Left cardiac atrium (tissue), 4 donors: ENCODE measurements at places on chromosomes 2 and 18.

- no peak for DNase-seq
Measured at GRCh38 chr18:6943143-6943542, 174.5 kb downstream of the LAMA1 start.

GRCh38 chr2:200425026-200425821, 84.6 kb downstream of the KCTD18 start:
- no peak for DNase-seq

- DNase-seq, result no peak
Measured at GRCh38 chr18:38244480-38244879, 678.9 kb upstream of the CELF4 start.

DNA sequence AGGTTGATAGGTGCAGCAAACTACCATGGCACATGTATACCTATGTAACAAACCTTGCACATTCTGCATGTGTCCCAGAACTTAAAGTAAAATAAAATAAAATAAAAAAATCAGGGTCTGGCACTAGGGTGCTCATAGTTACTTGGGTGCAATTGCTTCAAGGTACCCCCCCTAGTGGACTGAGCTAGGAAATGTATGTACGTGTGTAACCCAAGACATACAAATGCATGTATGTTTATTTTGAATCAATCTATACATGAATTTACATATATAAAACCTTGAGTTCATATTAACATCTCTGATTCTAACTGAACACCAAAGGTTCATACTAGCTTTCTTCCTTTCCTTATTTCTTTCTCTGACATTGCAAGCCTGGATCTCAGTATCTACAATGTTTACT, 51.5 kb downstream of the USP37 start:
- no peak for DNase-seq

- DNase-seq, result no peak
Measured at GRCh38 chr18:25189391-25190185, 162.4 kb downstream of the ZNF521 start.

- DNase-seq, result no peak
Measured at GRCh38 chr18:5912566-5912965, 17.2 kb upstream of the TMEM200C start.

- no peak for DNase-seq
Measured at GRCh38 chr2:169254774-169255173, 107.6 kb downstream of the LRP2 start.

- no peak for DNase-seq
Measured at GRCh38 chr2:163697846-163698637, 37.8 kb downstream of the FIGN start.

DNA sequence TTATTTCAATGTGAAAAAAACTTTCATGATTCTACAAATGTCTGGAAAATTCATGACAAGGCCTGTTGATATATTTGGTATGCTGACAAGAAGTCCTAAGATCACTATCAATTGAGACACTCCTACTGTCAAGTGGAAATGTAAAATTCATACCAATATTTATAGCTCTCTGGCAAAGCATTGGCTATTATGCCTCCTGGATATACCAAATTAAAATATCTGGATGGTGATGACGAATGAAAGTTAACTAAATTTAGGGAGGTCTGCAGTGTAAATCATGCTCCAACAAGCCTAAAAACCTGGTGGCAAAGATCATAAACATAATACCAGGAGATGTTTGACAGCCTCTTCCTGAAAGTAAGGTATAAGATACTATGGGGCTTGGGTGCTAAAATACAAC, 41.1 kb upstream of the TCF4 start:
- no peak for DNase-seq

GRCh38 chr2:43175020-43175441, 51.4 kb downstream of the ZFP36L2 start:
- no peak for DNase-seq

GRCh38 chr18:47050468-47050867, 15.0 kb upstream of the ELOA2 start:
- DNase-seq, result no peak

GRCh38 chr2:225462945-225463344, 63.4 kb downstream of the NYAP2 start:
- DNase-seq, result no peak

GRCh38 chr2:222319586-222320435, 21.0 kb upstream of the PAX3 start:
- DNase-seq, result no peak

DNA sequence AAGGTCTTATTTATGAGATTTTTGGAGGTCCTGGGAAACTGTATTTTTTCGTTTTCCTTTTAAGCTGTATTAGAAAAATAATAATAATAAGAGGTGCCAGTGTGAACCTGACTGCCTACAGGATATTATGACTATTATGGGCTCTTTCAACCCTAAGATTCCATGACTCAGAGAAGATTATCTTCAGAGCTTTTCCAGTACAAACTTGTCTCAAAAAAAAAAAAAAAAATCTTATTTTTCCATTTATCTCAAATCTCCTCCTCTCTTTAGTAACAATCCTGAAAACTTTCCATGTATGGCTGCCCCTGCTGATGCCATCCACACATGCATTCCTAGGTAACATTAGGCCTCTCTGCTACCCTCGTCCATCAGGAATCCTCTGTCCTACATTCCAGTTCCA, 36.7 kb upstream of the RPE start:
- DNase-seq, result no peak

GRCh38 chr2:86357392-86357963, 20.1 kb upstream of the REEP1 start:
- DNase-seq, result no peak

GRCh38 chr2:7557376-7557775, 640.2 kb downstream of the RNF144A start:
- no peak for DNase-seq

- DNase-seq, result no peak
Measured at GRCh38 chr2:49582946-49583345, 428.6 kb upstream of the FSHR start.

GRCh38 chr2:205750797-205751196, 68.5 kb downstream of the NRP2 start:
- DNase-seq, result no peak

DNA sequence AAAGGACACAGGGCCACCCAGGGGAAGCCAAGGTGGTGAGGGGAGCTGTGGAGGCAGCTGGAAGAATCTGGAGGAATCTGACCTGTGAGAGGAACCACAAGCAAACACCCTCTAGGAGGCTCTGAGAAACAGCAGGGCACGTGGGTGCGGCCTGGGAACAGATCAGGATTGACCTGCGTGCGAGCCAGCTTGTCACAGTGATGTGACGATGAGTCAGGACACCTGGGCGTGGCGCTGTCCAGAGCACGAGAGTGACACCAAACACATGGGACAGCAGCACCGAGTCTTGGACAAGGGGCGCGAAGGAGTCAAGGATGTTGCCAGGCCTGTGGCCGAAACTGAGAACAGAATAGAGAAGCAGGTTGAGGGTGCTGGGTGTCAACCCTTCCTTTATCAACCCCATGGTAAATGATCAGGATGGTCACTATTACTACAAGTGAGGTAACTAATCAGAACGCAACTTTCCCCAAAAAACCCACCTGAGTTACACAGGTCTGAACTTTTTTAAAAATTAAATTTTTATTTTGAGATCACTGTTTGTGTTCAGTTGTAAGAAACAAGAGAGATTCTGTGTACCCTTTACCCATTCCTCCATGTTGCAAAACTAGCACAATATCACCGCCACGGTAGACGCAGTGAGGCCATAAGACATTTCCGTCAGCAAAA, 637 bp upstream of the SFT2D3 start:
- peak; percentile 78 for DNase-seq

DNA sequence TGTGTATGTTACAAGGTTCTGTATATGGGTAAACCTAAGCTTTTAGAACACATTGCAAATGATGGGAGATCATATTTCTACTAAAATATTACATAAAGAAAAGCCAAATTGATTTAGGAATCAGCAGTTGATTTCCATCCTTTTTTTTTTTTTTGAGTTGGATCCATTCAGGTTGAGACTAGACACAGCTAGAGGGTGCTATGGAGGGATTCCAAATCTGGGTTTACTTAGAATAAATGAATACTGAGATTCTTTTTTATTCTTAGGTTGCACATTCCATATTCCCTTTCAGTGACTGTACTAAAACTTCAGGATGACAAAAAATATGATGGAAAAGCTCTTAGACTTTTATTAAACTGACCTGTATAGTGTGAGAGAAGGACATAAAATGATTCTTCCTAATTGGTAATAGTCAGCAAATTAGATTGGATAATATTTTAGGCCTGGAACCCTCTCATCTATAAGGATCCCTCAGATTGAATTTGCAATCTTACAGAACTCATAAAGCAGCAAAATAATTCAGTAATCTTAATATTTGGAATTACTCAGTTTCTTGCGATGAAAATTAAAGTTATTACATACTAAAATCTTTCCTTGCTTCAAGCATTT, 183.3 kb upstream of the SESTD1 start:
- DNase-seq, result no peak

DNA sequence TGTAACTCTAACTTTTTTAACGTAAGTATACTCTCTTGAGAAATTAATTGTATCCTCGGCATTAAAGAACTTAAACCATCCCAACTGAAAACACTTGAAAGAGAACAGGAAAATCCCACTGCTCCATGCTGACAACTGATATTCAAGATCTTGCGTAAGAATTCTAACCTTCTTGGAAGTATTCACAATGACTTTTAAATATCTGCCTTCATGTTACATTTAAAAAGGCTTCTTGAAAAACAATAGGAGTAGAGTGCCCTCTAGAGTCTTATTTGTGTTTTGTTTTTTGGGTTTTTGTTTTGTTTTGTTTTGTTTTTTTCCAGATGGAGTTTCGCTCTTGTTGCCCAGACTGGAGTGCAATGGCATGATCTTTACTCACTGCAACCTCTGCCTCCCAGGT, 65.4 kb upstream of the DNAJC10 start:
- DNase-seq, result no peak

DNA sequence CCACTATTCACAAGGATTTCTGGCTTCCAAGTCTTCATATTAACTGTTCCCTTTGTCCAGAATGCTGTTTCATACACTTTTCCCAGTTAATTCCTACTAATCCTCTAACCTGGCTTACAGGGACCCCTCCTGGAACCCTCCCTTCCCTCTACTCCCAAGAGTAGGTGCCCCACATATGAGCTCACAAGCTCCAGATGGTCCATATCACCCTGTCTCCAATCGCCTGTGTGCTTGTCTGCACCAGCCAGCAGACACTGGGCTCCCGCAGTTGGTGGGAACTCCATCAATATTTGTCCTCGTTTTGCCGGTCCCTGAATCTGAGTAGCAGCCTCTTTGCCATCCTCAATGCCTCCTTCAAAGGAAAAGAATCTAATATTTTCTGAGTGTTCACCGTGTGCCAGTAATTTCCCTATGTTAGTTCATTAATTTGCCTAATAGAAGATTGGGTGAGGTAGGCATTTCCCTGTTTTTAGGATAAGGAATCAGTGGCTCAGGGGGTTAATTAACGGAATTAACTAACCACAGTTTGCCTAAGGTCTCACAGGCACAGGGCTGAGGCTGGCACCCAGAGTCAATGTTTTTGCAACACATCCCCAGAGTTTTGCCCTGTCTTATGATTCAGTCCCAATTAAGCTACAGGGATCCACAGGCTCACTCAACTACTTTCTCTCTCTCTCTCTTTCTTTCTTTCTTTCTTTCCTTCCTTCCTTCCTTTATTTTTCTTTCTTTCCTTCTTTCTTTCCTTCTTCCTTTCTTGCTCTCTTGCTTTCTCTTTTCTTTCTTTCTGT, 141.6 kb upstream of the CYP1B1 start:
- no peak for DNase-seq

GRCh38 chr2:201633661-201634249, 9.5 kb downstream of the TMEM237 start:
- DNase-seq, result no peak

GRCh38 chr2:70125498-70125898, 38.2 kb downstream of the PCBP1 start:
- DNase-seq, result no peak

- no peak for DNase-seq
Measured at GRCh38 chr18:45165176-45165713, 450.0 kb upstream of the SLC14A2 start.

GRCh38 chr2:191910518-191910917, 63.6 kb upstream of the CAVIN2 start:
- no peak for DNase-seq

DNA sequence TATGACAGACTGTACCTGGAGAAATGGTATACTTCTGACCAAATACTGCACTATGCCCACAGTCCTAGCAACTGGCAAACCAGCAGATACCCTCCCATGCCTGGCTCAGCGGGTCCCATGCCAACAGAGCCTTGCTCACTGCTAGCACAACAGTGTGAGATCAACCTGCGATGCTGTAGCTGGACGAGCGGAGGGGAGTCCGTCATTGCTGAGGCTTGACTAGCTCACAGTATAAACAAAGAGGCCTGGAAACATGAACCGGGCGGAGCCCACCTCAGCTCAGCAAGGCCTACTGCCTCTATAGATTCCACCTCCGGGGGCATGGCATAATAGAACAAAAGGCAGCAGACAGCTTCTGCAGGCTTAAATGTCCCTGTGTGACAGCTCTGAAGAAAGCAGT, 93.2 kb upstream of the CAB39 start:
- DNase-seq, result no peak

- no peak for DNase-seq
Measured at GRCh38 chr2:81078102-81078501, 773.5 kb upstream of the LRRTM1 start.

DNA sequence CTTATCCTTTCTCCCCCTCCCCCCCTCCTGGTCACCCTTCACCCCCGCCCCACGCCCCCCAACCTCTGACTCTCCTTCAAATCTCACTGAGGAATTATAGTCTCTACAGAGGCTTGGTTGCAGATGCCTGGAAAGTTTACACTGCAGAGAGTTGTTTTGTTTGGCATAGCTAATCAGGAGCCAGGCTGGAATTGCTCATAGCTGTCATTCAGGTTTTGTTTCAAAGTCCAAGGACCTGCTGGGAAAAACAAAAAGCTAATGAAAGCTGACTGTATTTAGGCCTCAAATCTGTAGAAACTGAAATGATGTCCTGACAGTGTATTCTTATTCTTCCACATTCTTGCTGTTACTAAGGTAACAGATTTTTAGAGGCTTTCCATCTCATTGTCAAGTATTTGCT, 22.6 kb downstream of the GREB1L start:
- DNase-seq, result no peak

- DNase-seq, result no peak
Measured at GRCh38 chr2:197171582-197171981, 139.0 kb downstream of the ANKRD44 start.

GRCh38 chr2:101300836-101301235, 7.7 kb downstream of the RNF149 start:
- no peak for DNase-seq

- DNase-seq, result no peak
Measured at GRCh38 chr2:196951973-196952372, 25.5 kb upstream of the PGAP1 start.

- DNase-seq, result no peak
Measured at GRCh38 chr2:32884346-32884745, 62.4 kb upstream of the LTBP1 start.

DNA sequence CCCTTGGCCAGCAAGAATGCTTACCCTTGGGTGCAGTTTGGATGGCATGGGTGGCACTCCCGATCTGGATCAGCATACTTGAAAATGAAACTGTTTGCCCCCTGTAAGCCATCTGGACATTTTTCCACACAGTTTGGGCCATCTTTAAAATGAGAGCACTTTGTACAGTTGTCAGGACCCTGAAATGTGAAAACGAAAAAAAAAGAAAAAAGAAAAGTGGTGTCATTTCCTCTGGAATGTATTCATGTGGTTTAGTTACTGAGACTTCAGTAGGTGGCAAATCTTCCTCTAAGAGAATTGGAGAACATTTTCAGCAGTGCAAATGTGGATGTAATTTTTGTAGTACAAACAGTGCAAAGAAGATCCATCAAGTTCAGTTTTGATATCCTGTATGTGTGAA, 873.3 kb downstream of the ERBB4 start:
- no peak for DNase-seq

GRCh38 chr2:207166349-207167098, 776 bp upstream of the KLF7 start:
- DNase-seq, result peak; percentile 87
